HuH-7.5 (cell line): ENCODE measurements at places on chromosomes 11 and 22.

- DNase-seq, result no peak
Measured at GRCh38 chr22:27541836-27542235, 259.7 kb downstream of the MN1 start.

DNA sequence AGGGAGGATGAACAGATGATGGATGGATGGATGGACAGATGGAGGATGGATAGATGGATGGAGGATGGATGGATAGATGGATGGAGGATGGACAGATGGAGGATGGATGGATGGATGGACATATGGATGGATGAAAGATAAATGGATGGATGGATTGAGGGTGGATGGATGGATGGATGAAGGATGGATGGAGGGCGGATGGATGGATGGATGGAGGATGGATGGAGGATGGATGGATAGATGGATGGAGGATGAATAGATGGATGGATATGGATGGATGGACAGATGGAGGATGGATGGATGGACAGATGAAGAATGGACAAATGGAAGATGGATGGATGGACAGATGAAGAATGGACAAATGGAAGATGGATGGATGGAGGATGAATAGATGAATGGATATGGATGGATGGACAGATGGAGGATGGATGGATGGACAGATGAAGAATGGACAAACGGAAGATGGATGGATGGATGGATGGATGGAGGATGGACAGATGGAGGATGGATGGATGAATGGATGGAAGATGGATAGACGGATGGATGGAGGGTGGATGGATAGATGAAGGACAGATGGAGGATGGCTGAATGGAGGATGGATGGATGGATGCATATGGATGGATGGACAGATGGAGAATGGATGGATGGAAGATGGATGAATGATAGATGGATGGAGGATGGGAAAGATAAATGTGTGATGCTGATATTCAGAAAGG, 7.4 kb downstream of the IFITM10 start:
- no peak for DNase-seq

DNA sequence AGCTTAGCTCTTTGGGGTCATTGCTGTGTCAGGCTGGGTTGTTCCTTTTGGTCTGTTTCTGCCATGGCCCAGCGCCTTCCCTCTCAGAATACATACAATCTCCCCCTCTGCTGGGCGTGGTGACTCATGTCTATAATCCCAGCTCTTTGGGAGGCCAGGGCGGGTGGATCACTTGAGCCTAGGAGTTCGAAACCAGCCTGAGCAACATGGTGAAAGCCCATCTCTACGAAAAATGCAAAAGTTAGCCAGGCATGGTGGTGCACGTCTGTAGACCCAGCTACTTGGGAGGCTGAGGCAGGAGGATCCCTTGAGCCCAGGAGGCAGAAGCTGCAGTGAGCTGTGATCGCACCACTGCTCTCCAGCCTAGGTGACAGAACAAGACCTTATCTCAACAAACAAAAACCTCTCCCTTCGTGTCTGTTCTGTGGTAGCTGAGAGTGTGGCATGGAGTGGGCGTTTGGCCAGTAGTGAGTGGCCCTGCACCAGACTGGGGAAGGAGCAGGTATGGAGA, 46.7 kb upstream of the RAB1B start:
- DNase-seq, result no peak

DNA sequence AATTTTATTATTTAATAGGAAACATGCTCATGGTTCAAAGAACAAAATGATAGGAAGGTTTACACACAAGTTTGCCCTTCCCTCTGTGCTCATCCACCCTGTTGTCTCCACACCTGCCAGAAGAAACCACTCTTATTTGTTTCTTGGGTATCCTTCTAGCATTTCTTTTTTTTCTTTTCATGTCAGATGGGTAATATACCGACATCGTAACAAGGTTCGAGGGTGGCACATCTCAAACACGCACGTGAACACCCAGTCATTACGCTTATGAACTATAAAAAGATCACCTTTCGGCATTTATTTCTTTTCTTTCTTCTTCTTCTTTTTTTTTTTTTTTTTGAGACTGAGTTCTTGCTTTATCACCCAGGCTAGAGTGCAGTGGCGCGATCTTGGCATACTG, 70.5 kb downstream of the UBASH3B start:
- no peak for DNase-seq

DNA sequence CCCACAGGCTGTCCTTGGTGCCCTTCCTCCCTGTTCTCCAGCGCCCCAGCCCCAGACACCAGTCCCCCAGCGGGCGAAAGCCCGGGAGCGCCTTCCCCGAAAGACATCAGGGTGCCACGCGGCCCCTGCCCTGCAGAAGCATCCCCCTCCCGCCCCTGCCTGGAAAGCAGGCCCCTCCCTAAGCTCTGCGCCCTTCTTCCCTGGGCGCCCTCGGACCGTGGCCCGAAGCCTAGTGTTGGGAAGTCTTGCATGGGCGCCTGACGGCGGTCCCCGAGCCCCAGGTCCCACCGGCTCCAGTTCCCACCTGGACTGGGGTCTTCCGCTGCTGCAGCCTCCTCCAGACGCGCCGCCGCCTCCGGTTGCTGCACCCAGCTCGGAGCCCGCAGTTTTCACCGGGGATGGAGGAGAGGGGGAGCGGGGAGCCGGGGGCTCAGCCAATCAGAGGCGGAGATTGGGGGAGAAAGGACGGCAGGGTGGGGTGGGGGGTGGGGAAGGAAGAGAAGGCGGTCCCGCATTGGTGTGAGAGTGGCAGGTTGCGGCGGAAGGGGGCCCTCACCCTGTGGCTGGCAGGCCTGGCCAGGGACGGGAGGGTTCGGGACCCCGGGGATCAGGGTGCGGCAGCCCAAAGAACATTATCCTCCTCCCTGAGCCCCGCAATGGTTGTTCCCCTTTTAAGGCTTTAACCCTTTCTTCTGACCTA, at the start of gene THY1:
THY1 (minus strand) TSS at position 364 of the 700 bp plus-strand sequence. CDS start 2,267 bp downstream, outside the sequence.
- DNase-seq, result no peak

- no peak for DNase-seq
Measured at GRCh38 chr22:29786031-29786430, 18.9 kb downstream of the UQCR10 start.

DNA sequence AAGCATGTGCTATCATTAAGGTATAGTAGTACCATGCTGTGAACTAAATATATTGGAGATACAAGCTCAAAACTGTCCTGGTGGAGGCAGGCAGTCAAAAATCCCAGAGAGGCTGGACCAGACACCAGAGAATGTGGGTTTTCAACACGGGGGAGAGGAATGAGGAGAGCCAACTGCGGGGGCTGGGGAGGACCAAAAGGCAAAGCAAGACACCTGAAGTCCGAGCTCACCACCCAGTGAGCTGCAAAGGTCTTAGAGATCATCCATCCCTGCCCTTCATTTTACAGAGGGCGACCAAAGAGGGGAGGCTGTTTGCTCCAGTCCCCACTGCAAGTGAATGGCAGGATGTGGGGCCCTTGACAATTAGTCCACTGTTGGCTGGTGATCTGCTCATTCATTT, 10.0 kb downstream of the RIBC2 start:
- DNase-seq, result no peak

DNA sequence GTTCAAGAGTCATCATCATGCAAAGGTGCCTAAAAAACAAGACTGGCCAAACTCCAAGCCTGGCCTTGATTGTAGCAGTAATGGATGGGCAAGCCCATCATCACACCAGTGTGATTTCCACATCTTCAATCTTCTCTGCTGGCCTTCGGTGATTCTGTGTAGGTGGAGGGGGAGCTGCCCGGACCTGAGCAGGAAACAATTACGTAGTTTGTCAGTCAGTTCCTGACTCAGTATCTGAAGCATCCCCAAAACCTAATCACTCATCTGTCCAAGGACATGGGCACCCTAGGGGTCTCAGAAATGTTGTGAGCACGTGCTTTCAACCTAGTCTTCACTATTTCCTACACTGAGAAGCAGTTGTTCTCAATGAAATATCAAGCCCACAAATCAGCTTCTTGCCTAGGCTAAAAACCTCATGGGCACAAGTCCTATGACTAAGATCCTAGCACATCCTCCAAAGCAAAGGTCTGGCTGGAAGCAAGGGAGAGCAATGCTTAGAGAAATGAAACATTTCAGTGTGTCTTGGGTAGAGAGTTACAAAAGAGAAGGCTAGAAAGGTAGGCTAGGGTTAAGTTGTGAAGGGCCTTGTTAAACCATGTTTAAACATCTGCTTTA, 24.6 kb downstream of the ATG16L2 start:
- DNase-seq, result no peak

GRCh38 chr22:20606041-20606783, 98.8 kb downstream of the MED15 start:
- DNase-seq, result peak; percentile 82
